ENCODE measurements at places on chromosomes 11 and 22.

GRCh38 chr22:42383287-42383686 is 48.9 kb downstream of the NFAM1 start:
- no peak for DNase-seq

GRCh38 chr11:2807025-2807681 is 78.4 kb downstream of the CDKN1C start:
- DNase-seq, result no peak

DNA sequence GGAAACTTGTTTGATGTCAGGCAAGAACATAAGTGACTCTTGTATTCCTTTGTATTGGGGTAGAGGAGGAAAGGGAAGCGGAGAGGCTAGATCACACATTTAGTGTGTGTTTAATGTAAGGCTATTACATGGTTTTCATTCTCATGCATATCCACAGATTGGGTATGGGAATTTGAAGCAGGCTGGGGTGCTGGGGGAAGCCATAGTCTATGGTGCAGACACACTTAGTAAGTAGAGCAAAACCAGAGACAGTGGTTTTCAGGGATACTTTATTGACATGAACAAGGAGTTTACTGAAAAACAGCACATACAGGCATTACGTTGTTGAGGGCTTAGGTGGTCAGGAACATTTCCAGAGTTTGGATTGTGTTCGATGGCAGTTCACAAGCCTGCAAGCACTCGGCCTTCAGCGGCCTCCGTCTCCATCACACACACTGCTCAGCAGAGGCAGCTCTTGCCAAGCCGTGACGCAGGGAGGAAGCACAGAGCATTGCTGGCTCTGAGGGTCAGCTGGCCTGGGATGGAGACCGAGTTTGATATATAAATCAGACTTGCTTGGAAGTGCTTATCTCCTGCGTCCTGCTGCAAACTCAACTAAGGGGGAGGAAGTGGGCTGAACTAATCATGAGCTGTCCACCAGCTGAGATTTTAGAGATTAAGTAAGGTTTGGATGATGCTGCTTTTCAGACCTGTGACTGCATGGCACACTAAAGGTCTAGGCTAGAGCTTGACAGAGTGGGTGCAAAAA is 25.3 kb downstream of the SCN3B start:
- no peak for DNase-seq

DNA sequence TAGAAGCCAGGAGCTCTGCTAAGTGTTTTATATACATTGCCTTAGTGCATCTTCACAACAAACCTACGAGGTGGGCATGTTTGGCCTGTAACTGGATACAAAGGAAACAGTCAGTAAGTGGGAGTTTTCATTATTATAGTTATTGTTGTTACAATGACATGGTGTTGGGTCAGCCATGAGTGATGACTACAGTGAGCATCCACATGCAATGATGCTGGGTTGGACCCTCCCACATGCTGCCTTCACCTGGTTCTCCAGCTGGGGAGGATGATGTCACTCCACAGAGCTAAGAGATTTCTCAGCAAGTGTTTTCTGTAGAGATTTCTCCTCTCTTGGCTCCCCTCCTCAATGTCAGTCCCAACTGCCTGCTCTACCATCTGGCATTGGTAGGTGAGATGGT is 59.3 kb downstream of the EHF start:
- DNase-seq, result no peak

DNA sequence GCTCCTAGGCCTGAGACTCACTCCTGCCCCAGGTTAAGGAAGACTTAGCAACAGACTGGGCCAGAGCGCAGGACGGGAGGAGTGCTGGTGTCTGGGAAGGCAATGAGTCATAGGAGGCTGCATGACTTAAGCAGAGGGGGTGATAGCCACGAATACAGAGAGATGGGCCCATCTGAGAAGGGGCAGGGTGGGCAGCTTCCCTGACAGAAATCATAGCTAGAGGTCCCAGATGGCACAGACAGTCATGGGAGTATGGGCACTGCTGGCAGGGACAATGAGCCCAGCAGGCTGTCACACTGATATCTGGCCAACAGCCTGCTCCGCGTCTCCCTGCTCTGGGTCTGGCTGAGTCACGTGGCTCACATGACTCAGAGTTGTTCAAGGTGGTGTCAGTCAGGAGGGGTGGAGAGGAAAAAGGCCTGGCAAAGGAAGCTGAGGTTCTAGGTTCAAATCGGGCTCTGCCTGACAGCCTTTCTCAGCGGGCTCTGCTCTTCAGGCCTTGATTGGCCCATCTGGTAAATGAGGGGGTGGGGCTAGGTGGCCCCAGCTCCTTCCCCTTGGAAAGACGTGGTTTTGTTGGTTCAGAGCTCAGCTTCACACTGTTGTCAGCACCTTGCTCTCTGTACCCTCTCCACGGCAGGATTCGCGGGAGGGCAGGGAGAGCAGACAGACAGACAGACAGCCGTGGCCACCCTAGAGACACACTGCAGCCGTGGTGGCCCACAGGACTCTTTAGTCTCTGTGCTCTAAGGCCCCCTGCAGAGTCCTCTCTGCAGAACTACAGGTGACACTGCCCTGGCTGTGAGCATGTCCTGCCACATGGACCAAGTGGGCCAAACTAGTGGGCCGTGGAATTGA is 47.8 kb downstream of the DBX1 start:
- DNase-seq, result peak; percentile 88

- no peak for DNase-seq
Observed at GRCh38 chr11:92820860-92821259, 148.6 kb upstream of the MTNR1B start.
